ENCODE measurements at places on chromosomes 12 and 14. TPM values are rescaled to one million over a fixed set of nuclear protein-coding genes. Genes with fewer than 3 reads are reported as not detected.

- H3K36me3 ChIP-seq, result no peaks in the 10 kb centered on the region
- no peak overlapping the region for H3K4me3 ChIP-seq
- no peaks in the 10 kb centered on the region for H3K27me3 ChIP-seq
- no peak overlapping the region for H3K27ac ChIP-seq
Observed at GRCh38 chr12:30525171-30525570, 170.5 kb downstream of the IPO8 start.

DNA sequence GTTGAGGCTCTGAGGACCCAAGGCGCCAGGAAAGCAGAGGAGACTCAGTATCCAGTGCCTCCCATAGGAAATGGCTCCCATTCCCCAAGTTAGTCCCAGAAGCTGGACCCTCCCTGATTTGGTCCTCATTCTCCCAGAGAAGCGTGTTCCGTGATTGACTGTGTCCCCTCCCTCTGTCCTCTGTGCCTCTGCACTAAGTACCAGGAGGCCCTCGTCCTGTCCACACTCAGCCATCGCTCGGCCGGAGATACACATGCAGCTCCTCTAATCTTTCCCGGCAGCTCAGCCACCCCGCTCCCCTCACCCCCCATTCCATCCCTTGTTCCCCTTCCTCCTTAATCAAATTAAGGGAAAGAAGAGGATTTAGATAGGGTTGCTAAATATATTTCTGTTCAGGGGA is 28.3 kb upstream of the ATP2A2 start:
- H3K4me1 ChIP-seq, result peaks cover 55% of the 10 kb centered on the region
- H3K27me3 ChIP-seq, result no peaks in the 10 kb centered on the region
- H3K4me3 ChIP-seq, result no peak overlapping the region

DNA sequence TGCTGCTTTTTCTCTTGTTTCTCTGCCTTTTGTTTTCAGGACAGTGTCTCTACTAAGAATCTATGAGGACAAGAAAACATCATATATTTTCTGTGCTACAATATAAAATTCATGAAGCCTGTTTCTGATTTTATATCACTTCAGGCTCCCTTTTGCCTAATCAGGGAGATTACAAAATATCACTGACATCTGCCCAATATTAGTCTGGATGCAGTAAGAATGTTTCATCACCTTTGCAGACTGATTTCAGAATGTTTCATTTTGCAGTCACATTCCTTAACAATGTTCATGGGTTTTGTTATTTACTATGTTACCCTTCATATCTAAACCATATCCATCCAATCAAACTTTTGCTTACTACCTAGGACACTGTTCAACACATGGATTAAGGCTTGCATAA is 491 bp upstream of the CLEC6A start:
- H3K36me3 ChIP-seq, result no peaks in the 10 kb centered on the region
- no peak for DNase-seq
- H3K27me3 ChIP-seq, result no peaks in the 10 kb centered on the region
- H3K27ac ChIP-seq, result no peak overlapping the region
- H3K4me1 ChIP-seq, result no peaks in the 10 kb centered on the region

GRCh38 chr12:94925206-94925605 is 78.3 kb downstream of the NDUFA12 start:
- no peaks in the 10 kb centered on the region for H3K27me3 ChIP-seq
- H3K36me3 ChIP-seq, result no peaks in the 10 kb centered on the region
- no peak for DNase-seq
- H3K27ac ChIP-seq, result no peak overlapping the region
- no peaks in the 10 kb centered on the region for H3K4me1 ChIP-seq
- H3K4me3 ChIP-seq, result no peak overlapping the region

GRCh38 chr12:89909753-89910152 is 201.1 kb upstream of the ATP2B1 start:
- DNase-seq, result no peak
- H3K4me3 ChIP-seq, result no peak overlapping the region
- H3K4me1 ChIP-seq, result no peaks in the 10 kb centered on the region

DNA sequence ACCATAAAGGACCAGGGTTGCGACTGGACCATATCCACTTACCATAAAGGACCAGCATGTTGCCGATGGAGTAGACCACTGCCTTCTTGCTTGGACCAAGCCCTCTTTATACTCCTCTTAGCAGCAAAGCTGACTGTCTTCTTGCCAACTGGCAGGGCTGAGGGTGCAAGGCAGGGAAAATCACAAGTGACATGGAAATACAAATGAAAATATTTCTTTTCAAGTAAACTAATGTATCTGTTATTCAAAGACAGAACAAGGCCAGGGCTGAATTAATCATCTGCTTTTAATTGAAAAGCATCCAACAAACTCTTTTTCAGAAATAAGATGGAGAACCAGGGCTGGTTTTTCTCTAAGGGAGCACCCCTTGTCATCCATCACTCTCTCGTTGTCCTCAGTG is at the start of gene CELA1:
Gene CELA1, minus strand, starts transcription at position 99 of the 400 bp plus-strand sequence. Its CDS starts 41 bp downstream, at position 58.
- no peaks in the 10 kb centered on the region for H3K36me3 ChIP-seq
- no peak within 1 kb of the TSS for H3K4me3 ChIP-seq
- no peaks in the 10 kb centered on the region for H3K27me3 ChIP-seq
- H3K4me1 ChIP-seq, result peaks cover under 1% of the 10 kb centered on the region

GRCh38 chr14:22791301-22791700 is 23.9 kb downstream of the SLC7A7 start:
- no peaks in the 10 kb centered on the region for H3K4me1 ChIP-seq
- no peak overlapping the region for H3K27ac ChIP-seq

GRCh38 chr12:110234331-110234751 is 46.7 kb upstream of the ATP2A2 start:
- no peak for DNase-seq
- H3K27me3 ChIP-seq, result no peaks in the 10 kb centered on the region
- H3K36me3 ChIP-seq, result no peaks in the 10 kb centered on the region
- H3K27ac ChIP-seq, result peak overlapping the region; percentile 11

DNA sequence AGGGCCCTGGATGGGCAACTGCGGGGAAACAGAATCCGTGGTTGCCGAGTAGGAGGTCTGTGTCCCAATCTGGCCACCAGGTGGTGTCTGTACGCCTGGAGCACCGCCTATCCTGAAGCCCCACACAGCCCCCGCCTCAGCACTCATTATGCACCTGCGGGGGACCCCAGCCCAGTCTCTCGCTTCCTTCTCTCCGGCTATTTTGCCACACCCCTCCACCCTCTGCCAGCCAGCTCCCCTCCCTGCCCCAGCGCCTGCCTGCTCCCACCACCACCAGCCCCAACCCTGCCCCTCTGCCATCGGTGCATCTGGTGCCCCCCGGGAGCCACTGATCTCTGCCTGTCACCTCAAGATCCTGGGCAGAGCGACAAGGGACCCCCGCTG is 2.2 kb upstream of the NXPH4 start:
- no peak overlapping the region for H3K4me3 ChIP-seq
- no peak for DNase-seq
- H3K4me1 ChIP-seq, result peaks cover 50% of the 10 kb centered on the region
- H3K27me3 ChIP-seq, result peaks cover 57% of the 10 kb centered on the region
- H3K36me3 ChIP-seq, result peaks cover 2% of the 10 kb centered on the region

- H3K4me1 ChIP-seq, result no peaks in the 10 kb centered on the region
- no peak overlapping the region for H3K27ac ChIP-seq
- no peaks in the 10 kb centered on the region for H3K27me3 ChIP-seq
- H3K4me3 ChIP-seq, result no peak overlapping the region
- peaks cover 97% of the 10 kb centered on the region for H3K36me3 ChIP-seq
- no peak for DNase-seq
Observed at GRCh38 chr12:122489038-122489437, 11.7 kb downstream of the ZCCHC8 start.

DNA sequence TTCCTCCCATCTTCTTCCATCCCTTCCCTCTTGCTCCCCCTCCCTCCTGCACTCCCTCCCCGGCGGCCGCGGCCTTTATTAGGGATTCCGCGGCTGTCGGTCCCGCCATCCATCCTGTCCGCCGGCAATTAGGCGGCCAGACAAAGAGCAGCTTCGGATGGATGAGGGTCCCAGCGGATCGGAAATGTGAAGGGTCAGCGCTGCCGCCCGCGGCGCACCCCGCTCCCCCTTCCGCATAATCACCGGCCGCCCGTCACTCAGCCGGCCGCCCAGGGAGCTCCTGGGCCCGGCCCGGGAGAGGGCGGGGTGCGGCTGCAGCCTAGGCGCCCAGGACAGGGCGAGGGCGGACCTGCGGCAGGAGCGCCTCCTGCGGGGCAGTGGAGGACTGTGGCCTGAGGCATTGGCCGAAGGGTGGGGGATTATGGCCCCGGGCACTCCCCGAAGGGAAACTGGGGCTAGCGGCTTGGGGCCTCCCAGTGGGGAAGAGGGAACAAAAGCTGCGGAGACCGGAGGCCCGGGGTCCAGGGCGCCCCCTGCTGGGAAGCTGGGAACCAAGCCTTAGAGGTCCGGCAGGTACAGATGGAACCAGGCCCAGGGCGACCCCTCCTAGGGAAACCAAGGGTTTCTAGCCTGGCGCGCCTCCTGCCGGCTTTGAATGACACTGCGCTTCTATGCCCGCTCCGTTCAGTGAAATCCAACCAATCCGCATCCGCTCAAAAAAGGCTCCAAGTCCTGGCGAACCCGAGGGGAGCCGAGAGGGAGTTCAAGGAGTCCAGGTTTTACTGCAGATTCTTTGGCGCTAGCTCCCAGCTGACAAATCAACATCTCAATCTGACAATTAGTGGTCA is 4.4 kb upstream of the DNAJC22 start:
- peak; percentile 91 for DNase-seq
- H3K27ac ChIP-seq, result no peak overlapping the region
- peak overlapping the region; percentile 55 for H3K4me3 ChIP-seq
- H3K27me3 ChIP-seq, result peaks cover 89% of the 10 kb centered on the region

DNA sequence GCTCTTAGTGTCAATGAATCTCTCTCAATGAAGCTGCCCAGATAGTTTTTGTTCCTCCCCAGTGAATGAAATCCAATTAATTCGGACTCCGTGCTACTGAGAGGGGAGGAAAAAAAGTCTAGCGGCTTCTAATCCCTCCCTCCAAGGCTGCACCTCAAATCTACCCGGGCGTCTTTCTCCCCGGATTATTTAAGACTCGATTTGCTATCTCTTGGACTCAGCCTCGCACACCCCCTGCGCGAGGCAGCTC is 134 bp downstream of the DUSP6 start:
- H3K4me3 ChIP-seq, result peak overlapping the region; percentile 90
- no peaks in the 10 kb centered on the region for H3K27me3 ChIP-seq
- peaks cover 18% of the 10 kb centered on the region for H3K36me3 ChIP-seq
- peaks cover 63% of the 10 kb centered on the region for H3K4me1 ChIP-seq
- no peak for DNase-seq

GRCh38 chr12:124715121-124715990 is 147.9 kb upstream of the NCOR2 start:
- no peak for DNase-seq
- H3K27me3 ChIP-seq, result no peaks in the 10 kb centered on the region
- no peak overlapping the region for H3K4me3 ChIP-seq
- H3K27ac ChIP-seq, result no peak overlapping the region

DNA sequence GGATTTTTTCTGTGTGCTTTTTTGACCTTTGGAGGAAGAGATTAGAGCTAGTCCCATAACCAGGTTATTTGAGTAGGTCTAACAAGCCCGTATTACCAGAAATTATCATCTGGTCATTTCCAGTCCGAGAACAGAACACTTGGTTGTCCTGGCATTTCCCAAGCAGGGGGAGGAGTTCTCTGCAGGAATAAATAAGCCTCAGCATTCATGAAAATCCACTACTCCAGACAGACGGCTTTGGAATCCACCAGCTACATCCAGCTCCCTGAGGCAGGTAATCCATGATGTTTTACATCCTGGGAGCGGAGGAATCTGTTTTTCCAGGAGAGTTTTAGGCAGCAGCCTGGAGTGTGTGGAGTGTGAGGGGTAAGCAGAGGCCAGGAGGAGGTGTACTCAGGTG is at the start of gene SERPINA3:
Gene SERPINA3, plus strand, starts transcription at position 218 of the 400 bp plus-strand sequence. CDS start 2,051 bp downstream, outside the sequence.
- peak within 1 kb of the TSS; percentile 51 for H3K4me3 ChIP-seq
- H3K4me1 ChIP-seq, result peaks cover 43% of the 10 kb centered on the region
- no peak for DNase-seq
- H3K27me3 ChIP-seq, result no peaks in the 10 kb centered on the region
- peak within 1 kb of the TSS; percentile 49 for H3K27ac ChIP-seq

DNA sequence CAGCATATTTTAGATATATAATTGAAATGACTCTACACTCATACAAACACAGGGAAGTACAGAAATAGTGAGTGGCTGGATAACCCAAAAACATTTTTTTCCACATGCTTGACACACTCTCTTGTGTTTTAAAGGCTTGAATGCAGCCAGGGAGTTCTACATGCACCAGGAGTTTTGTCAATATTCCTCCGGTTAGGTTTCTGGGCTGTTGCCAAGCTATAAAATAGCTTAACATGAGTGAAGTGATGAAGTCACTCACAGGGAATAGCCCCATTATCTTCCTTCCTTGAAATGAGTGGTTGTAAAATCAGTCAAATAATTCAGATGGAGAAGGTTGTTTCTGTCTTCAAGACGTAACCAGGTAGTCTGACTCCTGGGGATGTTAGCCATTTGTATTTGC is 582.7 kb downstream of the SLC6A15 start:
- no peaks in the 10 kb centered on the region for H3K36me3 ChIP-seq
- H3K4me3 ChIP-seq, result no peak overlapping the region
- no peaks in the 10 kb centered on the region for H3K4me1 ChIP-seq
- no peaks in the 10 kb centered on the region for H3K27me3 ChIP-seq
- no peak for DNase-seq
- no peak overlapping the region for H3K27ac ChIP-seq

OR11G2 gene
- not detected for total RNA-seq

APOLD1 gene
- total RNA-seq, result 30.6 TPM

NUAK1 gene
- total RNA-seq, result 13.8 TPM

PTCSC3 gene
- total RNA-seq, result not detected

CDKN3 gene
- total RNA-seq, result 4.8 TPM

CYP46A1 gene
- 1.5 TPM for total RNA-seq

RNASE7 gene
- not detected for total RNA-seq

KRT81 gene
- not detected for total RNA-seq
